DND-41 (cell line): ENCODE measurements at places on chromosomes 3 and 15.

DNA sequence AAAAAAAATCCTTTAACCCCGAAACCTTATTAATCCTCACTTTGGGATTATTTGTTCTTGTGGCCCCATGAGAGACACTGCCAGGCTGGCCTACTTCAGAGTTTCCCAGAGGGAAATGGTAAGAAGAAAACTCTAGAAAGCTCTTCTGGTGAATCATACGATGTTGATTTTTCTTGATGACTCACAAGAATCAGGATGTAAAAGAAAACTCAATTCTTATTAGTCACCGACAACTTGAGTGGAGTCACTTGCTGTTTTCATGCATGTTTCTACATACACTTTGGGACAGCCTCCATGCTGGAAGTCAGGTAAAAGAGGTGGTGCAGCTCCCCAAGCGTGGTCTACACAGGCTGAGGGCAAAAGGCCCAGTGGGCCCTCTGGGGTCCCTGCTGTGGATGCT is 42.8 kb downstream of the MYO5C start:
- H3K4me3 ChIP-seq = no peak overlapping the region
- peaks cover 9% of the 10 kb centered on the region for H3K4me1 ChIP-seq
- no peaks in the 10 kb centered on the region for H3K36me3 ChIP-seq
- H3K27ac ChIP-seq = no peak overlapping the region

DNA sequence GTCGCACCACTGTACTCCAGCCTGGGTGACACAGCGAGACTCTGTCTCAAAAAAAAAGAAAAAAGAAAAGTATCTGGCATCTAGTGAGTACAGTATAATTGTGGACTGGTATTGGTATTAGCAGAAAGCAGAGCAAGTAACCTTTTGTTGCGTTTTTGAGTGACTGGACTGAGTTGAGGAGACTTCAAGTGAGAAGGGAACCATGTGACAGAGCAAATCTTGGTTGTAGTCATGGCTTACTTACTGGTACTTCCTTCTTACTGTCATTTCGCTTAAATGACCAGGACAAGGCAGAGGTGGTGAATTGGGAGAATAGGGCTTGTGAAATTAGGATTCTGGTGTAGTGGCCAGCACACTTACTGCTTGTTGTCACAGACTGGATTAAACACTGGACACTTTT is 20.6 kb downstream of the RTF1 start:
- no peak overlapping the region for H3K27ac ChIP-seq
- DNase-seq = no peak
- peaks cover 35% of the 10 kb centered on the region for H3K36me3 ChIP-seq
- H3K4me1 ChIP-seq = peaks cover 3% of the 10 kb centered on the region; the same call in 1 of the 2 replicates
- H3K4me3 ChIP-seq = no peak overlapping the region

DNA sequence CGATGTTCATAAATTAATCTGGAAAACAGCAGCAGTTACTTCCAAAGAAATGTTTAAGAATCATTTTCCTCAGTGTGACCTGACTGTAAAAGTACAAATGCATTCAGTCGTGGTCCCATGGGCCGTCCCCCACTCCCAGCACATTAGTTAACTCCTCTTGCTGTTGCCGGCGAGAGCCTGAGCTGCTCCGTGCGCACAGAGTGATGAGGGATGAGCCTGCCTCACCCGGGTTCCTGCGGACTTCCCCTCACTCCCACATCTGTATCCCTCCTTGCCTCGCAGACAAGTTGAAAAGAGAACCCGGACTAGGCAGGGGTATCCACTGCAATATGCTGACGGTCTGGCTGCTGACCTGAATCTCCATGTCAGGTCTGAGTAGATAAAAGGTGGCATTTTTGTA is 861.7 kb upstream of the NR2F2 start:
- no peaks in the 10 kb centered on the region for H3K4me1 ChIP-seq
- H3K36me3 ChIP-seq = no peaks in the 10 kb centered on the region
- no peak overlapping the region for H3K27ac ChIP-seq
- H3K4me3 ChIP-seq = no peak overlapping the region

- no peak for DNase-seq
- H3K36me3 ChIP-seq = no peaks in the 10 kb centered on the region
- no peaks in the 10 kb centered on the region for H3K4me1 ChIP-seq
- no peak overlapping the region for H3K27ac ChIP-seq
- H3K27me3 ChIP-seq = no peaks in the 10 kb centered on the region
- no peak overlapping the region for H3K4me3 ChIP-seq
Measured at GRCh38 chr3:195197765-195198425, 73.1 kb downstream of the XXYLT1 start.
